ENCODE measurements at places on chromosomes 6 and 20. TPM values are rescaled to one million over a fixed set of nuclear protein-coding genes. Genes with fewer than 3 reads are reported as not detected.

Gene KCNK17
- 0.33 TPM for total RNA-seq

Gene DLGAP4
- 26.9 TPM for total RNA-seq

Gene WFDC10B
- not detected for total RNA-seq

Gene SIRPG
- total RNA-seq, result not detected

Gene SLC22A7
- not detected for total RNA-seq

Gene THEMIS
- 0.96 TPM for total RNA-seq

Gene HLA-DPA1
- total RNA-seq, result 51.8 TPM

Gene HTR1B
- total RNA-seq, result 0.33 TPM

Gene ACTR5
- total RNA-seq, result 8.5 TPM

Gene ADGB
- total RNA-seq, result not detected

Gene BNIP5
- not detected for total RNA-seq

Gene TMC2
- 0.96 TPM for total RNA-seq

Gene SALL4
- 0.32 TPM for total RNA-seq

Gene C20orf202
- not detected for total RNA-seq

Gene MAP7
- 16.4 TPM for total RNA-seq

Gene DUSP15
- total RNA-seq, result 1.9 TPM

Data from breast epithelium (tissue), 4 donors.